ENCODE measurements at places on chromosomes 5 and 9. TPM values are rescaled to one million over a fixed set of nuclear protein-coding genes. Genes with fewer than 3 reads are reported as not detected.

GRCh38 chr5:177959315-177959714 is 36.7 kb downstream of the PROP1 start:
- no peak for DNase-seq

DNA sequence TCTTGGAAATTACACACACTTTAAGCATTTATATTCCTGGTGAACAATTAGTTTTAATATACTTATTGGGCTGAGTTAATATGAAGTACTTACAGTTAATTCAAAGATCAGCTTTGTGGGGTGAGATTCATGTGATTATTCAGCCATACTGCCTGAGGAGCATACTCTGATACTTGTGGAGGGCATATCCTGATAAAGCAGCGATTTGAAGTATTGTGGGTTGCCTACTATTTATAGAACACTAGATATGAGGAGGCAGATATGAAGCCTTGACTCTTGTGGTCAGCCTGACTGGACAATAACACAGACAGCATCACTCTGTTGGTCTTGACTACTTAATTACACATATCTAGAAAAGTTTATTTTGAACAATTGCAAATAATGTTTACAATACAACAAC is 27.0 kb upstream of the AGGF1 start:
- DNase-seq: peak; percentile 8

GRCh38 chr5:138981131-138981530 is 106.0 kb upstream of the LRRTM2 start:
- DNase-seq: no peak

GRCh38 chr9:87107072-87107471 is 159.8 kb upstream of the GAS1 start:
- no peak for DNase-seq

GRCh38 chr9:134189145-134189469 is 24.7 kb upstream of the RNU6ATAC start:
- DNase-seq: no peak

The OTULINL gene
- 0.27 TPM for total RNA-seq

The FAM200C gene
- total RNA-seq: 8.8 TPM

Measured in cardiac muscle cell (in vitro differentiated cells and primary cell).